Activated CD8-positive, alpha-beta memory T cell treated with anti-CD3 and anti-CD28 coated beads for 4 hours (primary cell): ENCODE measurements at places on chromosomes 5 and 9.

DNA sequence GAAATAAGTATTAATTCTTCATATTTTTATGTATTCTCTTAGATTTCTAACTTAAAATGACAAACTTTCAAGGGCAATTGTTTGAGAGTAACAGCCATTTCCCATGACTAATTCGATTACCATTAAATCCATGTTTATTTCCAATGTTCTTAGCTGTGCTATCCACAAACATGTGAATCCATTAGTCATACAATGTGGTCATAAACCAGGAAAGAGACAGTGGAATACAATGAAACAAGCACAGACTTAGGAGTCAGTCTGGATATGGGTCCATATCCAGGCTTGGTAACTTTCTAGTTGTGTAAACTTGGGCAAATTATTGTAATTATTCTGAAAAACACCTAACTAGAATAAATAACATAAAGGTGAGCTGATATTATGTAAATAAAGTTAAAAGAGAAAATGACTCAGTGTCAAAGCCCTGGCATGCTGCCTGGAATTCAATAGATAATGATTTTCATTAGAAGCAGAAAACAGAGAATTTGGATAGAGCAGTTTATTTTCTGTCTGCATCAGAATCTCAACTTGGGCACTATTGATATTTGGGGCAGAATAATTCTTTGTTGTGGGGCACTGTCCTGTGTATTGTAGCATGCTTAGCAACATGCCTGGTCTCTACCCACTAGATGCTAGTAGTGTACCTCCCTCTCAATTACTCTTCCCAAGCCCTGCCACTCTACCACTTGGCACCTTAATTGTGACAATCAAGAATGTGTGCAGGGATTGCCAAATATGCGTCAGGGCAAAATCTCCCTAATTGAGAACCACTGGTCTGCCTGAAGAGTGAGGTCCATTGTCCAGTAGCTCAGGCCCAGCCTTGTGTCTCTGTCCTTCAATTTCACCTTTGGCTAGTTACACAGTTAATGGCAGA lies 44.7 kb upstream of the SLC27A6 start:
- DNase-seq, result no peak

DNA sequence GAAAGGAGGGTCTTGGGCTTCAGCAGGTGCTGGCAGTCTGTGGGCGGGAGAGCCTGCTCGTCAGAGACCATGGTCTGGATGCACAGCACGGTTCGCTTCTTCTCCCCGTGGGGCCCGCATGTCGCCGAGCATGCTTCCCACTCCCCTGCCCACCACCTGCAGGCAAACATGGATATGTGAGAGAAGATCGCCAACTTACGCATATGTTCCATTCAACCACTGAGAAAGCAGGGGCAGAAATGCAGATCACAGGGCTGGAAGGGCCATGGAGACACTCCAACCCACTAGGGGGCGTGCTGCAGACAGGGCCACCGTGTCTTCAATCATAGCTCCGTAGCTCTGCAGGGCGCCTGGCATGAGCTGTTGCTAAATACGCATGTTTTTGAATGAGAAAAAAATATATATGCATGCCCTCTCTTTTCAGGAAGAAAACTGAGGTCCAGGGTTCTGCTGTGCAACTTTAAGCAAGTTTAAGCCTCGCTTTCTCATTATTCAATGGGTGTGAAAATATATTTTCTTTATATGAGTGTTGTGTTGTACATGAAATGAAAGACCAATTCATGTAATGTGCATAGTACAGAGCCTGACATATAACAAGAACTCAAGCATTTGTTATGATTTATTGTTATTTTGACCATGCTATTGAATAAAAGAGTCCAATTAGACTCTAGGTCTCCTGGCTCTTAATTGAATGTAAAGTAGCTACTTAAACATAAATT lies 148.0 kb downstream of the TARS1 start:
- DNase-seq, result no peak

DNA sequence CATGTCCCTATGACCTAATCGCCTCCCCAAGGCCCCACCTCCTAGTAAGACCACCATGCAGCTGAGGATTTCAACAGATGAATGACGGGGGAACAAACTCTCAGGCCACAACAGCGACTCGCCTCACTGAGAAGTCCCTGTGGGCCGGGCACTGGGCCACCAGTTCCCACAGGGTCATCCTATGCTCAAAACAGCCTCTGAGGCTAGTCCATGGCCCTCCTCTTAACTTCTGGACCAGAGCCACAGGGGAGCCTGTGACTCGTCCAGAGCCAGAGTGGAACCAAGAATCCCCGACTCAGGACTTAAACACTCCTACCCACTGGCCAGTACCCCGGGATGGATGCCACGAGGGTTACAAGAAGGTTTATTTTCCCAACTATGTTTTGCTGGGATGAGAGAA lies 12.3 kb downstream of the GFPT2 start:
- DNase-seq, result no peak

DNA sequence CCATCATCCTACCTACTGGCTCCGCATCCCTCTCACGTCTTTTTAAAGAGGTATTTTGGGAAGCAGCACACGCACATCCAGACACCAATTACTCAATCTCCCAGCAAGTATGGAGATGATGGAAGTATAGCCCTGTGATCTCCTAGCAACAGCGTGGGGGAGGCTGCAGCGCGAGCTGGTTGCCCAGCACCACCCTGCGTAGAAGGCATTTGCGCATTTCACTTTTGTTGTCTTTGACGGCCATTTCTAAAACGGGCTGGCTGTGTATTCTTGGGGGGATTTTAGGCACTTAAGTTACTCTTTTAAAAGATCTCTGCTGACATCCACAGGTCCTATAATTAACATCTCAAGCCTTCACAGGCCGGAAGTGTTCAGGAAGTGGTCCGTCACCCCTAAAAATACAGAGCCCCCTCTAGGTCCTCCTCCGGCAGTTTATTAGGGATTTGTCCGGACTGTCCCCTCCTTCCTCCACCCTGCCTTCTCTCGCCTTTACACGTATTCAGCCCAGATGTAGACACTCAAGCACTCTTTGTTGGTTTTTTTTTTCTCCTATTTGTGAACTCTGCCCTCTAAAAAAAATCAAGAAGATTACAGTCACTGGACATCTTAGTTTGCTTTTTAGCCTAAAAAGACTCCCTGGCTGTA lies 371.4 kb downstream of the NTRK2 start:
- no peak for DNase-seq

DNA sequence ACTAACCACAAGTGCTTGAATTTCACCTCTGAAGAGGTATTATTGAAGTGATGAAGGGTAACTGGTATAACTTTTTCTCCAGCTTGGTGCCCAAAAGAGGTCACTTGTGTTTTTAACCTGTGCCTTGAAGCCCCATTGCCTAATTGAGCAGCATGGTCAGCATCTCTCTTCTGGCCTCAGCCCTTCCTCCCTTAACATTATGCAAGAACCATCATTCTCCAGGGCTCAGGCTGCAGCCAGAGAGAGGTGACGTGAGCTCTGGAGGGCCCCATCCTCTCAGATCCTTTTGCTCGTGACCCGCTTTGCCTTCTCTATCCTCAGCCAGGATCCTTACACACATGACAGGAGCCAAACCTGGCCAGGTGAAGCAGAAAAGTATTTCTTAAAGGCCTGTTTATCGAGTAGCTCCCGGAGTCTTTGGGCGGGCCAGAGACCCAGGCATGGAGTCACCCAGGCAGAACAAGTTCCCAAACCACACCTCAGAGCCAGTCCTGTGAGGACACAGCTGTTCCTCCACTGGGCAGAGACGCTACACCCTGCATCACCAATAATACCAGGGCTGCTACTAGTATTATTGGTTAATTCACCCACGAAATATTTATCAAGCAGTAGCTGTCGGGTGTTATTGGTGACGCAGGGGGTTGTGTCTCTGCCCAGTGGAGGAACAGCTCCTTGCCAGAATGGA lies 29.6 kb upstream of the BOD1 start:
- DNase-seq, result no peak

GRCh38 chr9:107173422-107174180 lies 109.5 kb upstream of the RAD23B start:
- DNase-seq, result no peak

GRCh38 chr5:82641331-82642003 lies 363.3 kb upstream of the RPS23 start:
- DNase-seq, result no peak

DNA sequence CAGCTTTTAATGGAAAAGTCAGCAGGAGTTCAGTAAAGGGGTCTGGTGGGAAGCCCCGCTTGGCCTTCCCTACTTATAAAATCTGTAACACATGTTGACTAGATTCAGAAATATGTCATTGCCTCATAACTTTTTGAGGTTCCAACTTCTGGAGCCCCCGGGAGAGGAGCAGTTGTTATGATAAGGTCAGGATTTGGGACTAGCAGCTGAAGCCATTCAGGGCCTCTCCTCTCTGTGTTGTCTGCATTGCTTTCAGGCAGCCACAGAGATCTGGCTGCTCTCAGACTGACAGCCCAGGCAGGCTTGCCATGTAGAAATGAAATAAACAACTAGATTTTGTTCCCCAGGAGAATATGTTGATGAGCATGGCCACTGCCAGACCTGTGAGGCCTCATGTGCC lies 167.1 kb downstream of the RFK start:
- no peak for DNase-seq

- DNase-seq, result no peak
Observed at GRCh38 chr5:58077966-58078365, 381.9 kb downstream of the PLK2 start.

DNA sequence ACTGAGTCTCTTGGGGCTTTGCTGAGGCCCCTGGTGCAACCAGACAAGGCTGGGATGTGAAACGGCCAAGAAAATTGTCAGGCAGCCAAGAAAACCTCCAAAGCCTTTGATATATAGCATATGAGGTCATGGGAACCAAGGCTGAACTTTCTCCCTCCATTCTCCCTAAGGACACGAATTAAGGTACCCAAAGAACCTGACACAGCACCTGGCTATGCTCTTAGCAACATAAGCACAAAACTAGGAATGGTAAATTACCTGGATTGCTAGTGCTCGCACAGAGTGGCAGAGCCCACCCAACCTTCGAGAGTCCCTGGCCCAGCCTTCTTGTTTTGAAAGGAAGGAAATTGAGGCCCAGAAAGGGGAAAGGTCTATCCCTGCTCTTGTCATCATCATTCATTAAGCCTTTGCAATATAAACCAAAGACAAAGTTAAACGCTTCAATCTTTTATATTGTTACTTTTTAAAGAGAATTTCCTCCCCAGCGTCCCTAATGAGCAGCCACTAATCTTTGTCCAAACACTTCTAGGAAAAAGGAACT lies 220.0 kb upstream of the NR4A3 start:
- DNase-seq, result no peak

DNA sequence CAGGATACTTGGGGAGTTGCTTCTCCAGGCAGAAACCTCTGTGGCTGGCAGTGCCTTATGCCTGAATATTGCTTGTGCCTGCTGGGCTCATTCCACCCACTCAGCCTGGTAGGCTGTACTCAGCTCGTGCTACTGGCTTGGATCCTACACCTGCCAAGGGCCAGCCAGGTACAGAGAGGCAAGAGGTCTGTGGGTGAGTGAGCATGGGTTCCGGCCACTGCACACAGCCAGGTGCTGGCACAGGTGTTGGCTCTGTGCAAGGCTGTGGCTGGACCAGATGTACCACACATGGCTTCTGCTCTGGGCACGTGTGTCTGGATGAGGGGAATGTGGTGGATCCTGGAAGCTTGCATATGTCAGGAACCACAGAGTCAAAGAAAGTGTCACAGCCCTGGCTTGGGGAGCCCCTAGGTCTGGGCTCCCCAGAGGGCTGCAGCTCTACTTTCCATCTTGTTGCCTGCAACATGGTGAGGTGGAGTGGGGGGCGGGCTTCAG lies 76.7 kb upstream of the C6 start:
- no peak for DNase-seq

- DNase-seq, result no peak
Observed at GRCh38 chr9:18591261-18591660, 117.3 kb downstream of the ADAMTSL1 start.

GRCh38 chr9:16833296-16833835 lies 37.1 kb downstream of the BNC2 start:
- DNase-seq, result no peak

DNA sequence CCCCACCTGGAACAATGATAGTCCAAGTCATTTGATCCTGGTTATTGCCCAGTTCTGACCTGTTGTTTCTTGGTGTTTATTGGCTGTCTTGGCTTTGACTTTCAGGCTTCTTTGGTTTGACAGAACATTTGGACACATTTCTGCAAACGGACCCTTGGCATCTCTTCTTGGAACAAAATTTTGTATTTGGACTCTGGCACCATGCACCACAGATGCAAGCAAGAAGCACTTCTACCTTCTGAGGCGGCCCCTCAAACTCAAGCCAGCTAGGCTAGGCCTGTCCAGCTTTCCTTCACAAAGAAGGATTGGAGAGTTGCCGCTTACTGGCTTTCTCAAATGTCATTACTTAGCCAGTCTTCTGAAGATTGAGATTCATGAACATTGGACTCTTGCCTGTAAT lies 23.1 kb upstream of the FGF10 start:
- no peak for DNase-seq

GRCh38 chr9:100492952-100493351 lies 20.0 kb downstream of the TMEFF1 start:
- no peak for DNase-seq

DNA sequence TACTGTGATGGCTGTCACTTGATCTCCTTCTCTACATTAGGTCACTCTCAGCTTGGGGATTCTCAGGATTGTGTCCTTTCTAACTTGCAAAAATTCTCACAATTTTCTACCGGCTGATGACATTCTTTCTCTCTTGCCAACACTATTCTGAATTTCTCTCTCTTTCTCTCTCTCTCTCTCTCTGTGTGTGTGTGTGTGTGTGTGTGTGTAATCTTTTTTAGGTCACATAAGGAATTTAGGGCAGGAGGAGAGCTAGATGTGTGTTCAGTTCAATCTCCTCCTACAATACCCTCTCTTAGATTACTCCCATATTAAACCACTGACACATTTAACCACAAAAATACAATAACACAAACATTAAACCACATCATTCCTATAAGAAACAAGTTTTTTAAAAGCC lies 242.3 kb upstream of the NREP start:
- DNase-seq, result no peak

DNA sequence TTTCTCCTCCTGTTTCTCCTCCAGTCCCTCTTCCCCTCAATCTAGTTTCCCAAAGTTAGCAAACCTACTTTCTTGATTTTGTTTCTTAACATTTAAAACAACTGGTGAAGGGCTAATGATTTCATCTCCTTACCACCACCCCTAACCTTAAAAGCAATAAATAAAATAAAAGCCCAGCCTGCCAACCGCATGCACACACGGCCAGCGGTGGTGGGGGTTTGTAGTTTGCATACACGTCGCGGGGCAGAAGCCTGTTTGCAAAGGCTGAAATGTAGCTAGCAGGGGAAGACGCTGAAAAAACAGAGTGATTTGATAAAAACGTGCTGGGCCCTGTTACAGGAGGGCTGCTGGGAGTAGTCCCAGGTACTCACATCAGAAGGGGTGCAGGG lies 1.9 kb upstream of the DMRT2 start:
- no peak for DNase-seq
